ENCODE measurements at places on chromosomes 16 and 17.

DNA sequence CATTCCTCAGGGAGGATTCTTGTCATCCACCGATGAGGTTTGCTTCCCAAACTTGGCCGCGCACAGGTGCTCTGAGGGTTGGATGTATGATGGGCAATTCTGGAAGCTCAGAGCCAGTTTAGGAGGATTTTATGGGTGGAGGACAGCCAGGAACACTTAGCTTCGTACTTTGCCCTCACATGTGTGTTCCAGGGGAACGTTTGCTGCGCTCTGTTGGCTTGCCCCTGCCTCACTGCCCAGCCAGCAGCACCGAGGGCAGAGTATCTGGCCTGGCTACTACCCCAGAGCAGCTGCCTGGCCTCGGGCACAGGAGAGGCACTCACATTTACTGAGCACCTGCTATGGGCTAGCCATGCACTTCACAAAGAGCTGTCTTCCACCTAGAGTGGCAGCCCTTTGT lies 14.1 kb downstream of the SEZ6 start:
- no peak for DNase-seq

GRCh38 chr16:56163938-56164337 lies 27.4 kb upstream of the GNAO1 start:
- DNase-seq, result no peak

DNA sequence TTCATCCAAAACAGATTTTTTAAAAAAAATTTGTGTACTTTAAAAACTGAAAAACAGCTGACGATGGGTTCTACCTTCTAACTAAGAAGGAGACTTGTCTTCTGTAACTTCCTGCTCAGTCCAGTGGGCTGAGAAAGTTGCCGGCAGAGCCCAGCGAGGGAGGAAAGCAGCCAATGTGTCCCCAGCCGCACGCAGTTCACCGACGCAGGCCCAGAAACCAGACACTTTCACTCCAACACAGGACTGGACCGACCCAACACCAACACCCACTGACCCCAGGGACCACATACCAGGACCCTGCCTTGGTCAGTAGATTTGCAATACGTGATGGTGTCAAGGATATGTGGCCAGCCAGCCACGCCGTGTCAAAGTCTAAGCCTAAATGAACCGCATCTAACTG lies 25.6 kb downstream of the TRAP1 start:
- no peak for DNase-seq

DNA sequence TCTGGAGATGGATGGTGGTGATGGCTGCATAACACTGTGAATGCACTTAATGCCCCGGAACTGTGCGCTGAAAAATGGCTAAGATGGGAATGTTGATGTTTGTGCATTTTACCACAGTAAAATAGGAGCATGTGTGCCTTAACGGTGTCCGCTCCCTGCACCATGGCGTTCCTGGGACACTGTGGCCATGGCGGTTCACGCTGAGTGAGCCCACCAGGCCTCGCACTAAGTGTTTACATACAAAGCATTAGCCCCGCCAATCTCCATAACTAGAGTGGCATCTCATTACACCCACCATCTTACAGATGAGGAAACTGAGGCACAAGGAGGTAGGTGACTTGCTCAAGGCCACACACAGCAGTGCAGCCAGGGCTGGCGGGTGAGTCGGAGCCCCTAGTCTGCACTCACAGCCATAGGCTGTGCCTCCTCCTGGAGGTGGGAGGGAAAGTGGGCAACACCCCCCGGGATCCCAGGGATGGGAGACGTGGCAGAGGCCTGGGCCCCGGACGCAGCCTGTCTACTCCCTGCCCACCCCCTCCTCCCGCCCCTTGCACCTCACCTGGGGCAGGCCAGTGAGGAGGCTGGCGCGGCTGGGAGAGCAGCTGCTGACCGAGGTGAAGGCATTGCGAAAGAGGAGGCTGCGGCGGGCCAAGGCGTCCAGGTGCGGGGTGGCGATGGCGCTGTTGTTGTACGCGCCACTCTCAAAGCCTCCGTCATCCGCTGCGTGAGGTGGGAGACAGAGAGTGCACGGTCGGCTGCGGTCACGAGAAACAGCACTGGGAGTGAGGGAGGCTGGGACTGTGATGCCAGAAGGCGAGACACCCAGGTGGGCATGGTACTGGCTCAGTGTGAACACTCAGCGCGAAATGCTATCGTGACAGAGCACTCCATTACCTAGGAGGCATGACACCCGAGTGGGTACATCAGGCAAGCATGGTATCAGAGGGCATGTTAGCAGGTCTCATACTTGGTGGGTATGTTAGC lies 3.4 kb downstream of the SGSH start:
- no peak for DNase-seq

DNA sequence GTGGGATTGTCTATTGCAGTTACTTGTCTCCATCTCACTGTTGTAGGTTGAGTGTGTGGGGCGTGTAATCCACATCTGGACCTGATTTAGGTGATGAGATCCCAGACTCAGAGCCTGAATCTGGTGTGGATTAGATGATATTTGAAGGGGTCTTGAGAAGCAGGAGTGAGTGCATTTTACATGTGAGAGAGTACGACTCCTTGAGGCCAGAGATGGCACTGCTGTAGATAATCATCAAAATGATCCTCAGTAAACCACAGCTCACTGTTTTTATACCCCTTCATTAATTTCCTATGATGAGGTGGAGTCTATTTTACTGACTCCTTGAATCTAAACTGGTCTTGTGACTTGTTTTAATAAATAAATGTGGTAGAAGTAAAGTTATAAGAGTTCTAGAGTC lies 732.5 kb downstream of the KCNJ2 start:
- no peak for DNase-seq

DNA sequence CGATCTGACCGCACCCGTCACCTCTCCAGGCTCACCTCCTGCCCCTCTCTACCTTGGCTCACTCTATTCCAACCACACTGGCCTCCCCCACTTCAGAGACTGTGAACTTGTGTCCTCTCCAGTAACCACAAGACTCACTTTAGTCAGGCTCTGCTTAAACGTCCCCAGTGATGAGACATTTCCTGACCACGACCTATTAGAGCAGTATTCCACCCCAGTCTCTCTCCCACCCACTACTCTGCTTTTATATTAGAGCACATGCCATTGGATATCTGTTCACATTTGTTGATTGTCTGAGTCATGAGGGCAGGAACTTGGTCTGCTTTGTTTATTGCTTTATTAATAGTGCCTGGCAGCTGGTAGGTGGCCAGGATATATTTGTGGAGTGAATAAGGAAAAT lies 20.1 kb downstream of the COX11 start:
- no peak for DNase-seq

DNA sequence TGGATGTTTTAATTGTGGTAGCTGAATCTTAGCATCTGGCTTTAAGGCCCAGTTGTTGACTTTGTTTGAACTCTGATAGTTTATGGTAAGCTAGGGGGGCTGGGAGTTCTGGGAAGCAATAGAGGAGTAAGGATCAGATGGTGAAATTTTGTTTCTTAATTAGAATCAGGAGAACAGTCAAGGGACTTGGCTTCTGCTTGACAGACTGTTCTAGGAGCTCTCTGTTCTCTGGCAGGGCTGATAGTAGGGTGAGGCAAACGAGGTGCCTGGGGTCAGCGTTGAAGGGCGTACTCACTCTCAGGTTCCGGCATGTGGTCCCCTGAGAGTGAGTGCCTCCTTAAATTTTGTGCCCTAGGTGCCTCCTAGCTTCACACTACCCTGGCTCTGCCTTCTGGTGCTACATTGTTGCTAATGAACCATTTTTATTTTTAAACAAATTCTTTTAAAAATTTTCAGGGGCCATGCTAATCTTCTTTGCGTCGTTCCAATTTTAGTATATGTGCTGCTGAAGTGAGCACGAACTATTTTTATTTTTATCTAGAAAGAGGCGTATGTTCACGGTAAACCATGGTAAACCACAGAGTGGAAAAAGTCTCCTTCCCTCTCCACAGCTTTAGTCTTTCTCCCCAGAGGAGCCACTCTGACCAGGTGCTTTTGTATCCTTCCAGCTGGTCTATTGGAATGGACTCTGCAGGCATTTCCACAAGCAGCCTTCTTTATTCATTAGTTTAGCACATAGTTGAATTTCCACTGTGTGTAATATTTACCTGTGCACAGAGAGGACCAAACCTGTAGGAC lies 19.7 kb downstream of the SLC7A6 start:
- no peak for DNase-seq

DNA sequence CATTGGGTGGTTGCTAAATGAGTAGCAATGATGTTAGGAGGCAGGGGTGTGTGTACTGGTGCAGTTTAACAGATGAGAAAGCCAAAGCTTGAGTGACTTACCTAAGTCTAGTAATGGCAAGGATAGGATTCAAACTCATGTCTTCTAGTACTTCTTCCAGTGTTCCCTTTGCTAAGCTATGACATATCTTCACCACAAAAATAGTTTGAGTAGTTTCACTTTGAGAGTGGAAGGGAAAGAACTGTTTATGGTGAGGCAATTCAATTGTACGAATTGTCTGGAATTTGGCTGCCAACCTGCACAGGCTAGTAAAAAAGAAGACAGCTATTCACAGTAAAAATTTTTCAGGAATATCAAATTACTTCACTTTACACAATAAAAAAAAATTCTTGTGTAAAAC lies 138.0 kb downstream of the NLK start:
- DNase-seq, result no peak

DNA sequence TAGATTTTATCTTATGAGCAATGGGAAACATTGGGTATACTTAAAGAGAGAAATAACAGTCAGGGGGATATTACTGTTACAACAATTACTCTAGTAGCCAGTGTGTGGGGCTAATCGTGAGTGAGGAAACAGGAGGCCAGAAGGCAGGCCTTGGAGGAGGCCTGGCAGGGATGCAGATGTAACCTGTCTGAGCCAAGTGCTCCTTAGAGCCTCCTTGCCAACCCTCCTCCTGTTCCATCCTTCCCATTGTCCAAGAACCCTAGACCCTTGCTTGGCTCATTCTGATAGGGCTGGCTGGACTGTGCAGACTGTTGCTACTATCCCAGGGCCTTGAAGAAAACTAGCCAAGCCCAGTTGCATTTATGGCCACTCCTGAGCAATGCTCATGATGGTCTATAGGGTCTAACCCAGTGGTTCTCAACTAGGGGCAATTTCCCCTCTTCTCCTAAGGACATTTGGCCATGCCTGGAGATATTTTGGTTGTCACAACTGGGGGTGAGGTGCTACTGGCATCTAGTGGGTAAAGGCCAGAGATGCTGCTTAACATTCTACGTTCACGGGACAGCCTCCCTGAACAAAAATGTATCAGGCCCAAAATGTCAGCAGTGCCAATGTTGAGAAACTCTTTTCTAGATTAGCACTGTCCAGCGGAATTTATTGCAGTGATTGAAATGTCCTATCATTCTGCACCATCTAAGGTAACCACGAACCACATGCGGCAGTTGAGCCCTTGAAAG lies 24.4 kb upstream of the WSCD1 start:
- no peak for DNase-seq

- peak; percentile 5 for DNase-seq
Measured at GRCh38 chr17:67629971-67630320, 87.8 kb upstream of the NOL11 start.

DNA sequence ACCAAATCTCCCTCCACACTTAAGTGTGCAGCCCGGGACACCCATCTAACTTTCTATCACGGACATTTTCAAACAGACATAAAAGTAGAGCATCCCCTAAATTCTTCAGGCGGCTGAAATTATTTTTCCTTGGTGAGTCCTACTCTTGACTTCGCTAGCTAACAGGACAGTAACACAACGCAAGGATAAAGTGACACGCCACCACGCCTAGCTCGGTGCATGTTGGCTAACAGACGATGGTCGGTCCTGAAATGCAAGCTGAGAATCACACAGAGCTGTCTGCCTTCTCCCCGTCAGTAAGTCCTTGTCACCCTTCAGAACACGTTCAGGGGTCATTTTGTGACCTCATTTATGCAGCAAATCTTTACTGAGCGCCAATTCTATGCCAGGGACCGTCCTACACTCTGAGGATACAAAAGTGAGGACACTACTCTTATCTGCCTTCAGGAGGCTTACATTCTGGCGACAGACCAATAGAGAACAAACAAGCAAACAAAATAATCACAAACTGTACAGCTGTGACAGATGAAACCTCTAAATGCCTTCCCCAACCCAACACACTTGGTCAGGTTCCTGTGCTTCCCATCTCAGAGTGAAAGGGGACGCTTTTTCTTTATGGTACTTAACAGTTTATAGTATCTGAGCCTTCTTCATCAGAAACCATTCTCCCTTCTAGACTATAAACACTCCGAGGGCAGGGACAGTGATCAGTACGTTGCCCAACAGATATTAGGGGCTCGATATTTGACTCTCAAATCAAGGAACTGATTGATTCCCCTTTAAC lies 1.3 kb downstream of the NTAN1 start:
- no peak for DNase-seq

GRCh38 chr16:54110016-54110981 lies 176.3 kb downstream of the IRX3 start:
- DNase-seq, result no peak

GRCh38 chr16:73413091-73413829 lies 365.3 kb upstream of the ZFHX3 start:
- DNase-seq, result no peak

DNA sequence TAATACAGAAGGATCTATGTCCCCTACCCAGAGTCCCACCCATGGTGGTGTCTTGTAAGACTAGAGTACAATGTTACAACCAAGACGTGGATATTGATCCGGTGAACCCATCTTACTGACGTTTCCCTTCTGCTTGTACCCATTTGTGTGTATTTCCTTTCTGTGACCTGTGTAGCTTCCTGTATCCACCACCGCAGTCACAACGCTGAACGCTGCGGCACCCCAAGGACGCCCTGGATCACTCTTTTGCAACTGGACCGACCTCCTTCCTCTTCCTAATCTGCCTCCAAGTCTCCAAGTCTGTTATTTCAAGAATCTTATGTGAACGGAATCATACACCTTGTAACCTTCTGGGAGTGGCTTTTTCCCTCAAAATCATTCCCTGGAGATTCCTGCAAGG lies 33.5 kb upstream of the CBX4 start:
- DNase-seq, result no peak

GRCh38 chr17:77881545-77881944 lies 77.0 kb upstream of the TNRC6C start:
- peak; percentile 39 for DNase-seq

DNA sequence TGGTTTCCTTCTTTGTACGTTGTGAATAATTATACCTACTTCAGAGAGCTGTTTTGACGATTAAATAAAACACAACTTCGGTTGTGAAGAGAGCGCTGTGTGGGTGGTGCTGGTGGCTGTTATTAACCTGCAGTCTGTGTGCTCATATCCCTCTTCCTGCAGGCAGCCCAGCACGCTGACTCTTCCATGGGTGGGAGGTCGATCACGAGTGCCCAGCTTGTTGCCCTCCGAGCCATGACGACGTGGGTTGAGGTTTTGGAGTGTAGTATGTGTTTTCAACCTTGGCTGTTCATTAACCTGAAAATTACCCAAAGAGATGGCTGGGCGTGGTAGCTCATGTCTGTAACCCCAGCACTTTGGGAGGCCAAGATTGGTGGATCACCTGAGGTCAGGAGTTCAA lies 11.3 kb upstream of the GCSH start:
- no peak for DNase-seq

- no peak for DNase-seq
Measured at GRCh38 chr17:35238821-35239220, 4.1 kb upstream of the SLFN5 start.

DNA sequence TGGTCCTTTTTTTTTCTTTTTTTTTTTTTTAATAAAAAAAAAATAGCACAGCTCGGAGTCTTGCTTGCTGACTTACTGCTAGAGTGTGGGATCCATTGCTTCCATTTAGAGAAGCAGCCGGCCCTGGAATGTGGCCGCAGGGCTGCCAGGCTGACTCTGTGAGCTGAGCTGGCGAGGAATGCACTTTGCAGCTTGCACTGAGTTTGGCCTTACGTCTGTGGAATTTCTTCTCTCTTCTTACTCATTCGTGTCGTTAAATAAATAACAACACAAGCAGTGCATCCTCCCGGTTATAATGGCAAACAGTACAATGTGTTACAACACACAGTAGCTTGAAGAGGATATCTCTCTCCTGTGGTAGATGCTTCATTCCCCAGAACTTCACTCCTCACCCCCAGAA lies 69.2 kb downstream of the PRKCB start:
- DNase-seq, result no peak

Data from NCI-H187 (cell line).